ENCODE measurements at places on chromosomes 7 and 10. TPM values are rescaled to one million over a fixed set of nuclear protein-coding genes. Genes with fewer than 3 reads are reported as not detected.

CALCR gene
- total RNA-seq = not detected

DNA sequence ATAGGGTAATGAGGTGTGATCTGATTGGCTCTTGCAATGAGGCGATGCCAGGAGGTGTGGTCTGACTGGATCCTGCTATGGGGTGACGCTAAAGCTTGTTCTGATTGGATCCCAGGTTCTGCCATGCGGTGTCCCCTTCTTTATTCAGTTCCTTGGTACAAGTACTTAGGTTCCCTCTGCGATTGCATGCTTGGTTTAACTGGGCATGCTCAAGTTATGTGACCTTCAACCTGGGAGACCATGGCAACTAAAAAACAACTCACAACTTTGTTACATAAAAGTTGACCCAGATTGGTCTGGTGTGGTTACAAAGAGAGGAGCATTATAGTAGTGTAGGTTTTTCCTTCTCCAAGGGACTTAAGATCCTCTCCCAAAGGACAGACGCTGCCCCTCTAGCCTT, 49.5 kb upstream of the DNAJC1 start:
- H3K27ac ChIP-seq = no peak overlapping the region
- H3K27me3 ChIP-seq = no peaks in the 10 kb centered on the region
- no peak for DNase-seq
- H3K4me3 ChIP-seq = no peak overlapping the region
- no peaks in the 10 kb centered on the region for H3K4me1 ChIP-seq

GRCh38 chr7:158265743-158266080, 321.9 kb downstream of the PTPRN2 start:
- H3K4me1 ChIP-seq = no peaks in the 10 kb centered on the region
- no peaks in the 10 kb centered on the region for H3K27me3 ChIP-seq
- DNase-seq = peak; percentile 31
- H3K36me3 ChIP-seq = no peaks in the 10 kb centered on the region
- no peak overlapping the region for H3K4me3 ChIP-seq

RNF148 gene
- total RNA-seq = 1.9 TPM

- H3K36me3 ChIP-seq = no peaks in the 10 kb centered on the region
- H3K4me1 ChIP-seq = no peaks in the 10 kb centered on the region
- H3K27me3 ChIP-seq = no peaks in the 10 kb centered on the region
- H3K27ac ChIP-seq = no peak overlapping the region
Measured at GRCh38 chr7:95395755-95396135, 430 bp downstream of the PON3 start.

GRCh38 chr10:86481761-86482160, 39.8 kb downstream of the WAPL start:
- no peak overlapping the region for H3K4me3 ChIP-seq
- H3K4me1 ChIP-seq = no peaks in the 10 kb centered on the region
- no peak overlapping the region for H3K27ac ChIP-seq
- peaks cover 42% of the 10 kb centered on the region for H3K36me3 ChIP-seq
- H3K27me3 ChIP-seq = no peaks in the 10 kb centered on the region

- no peaks in the 10 kb centered on the region for H3K36me3 ChIP-seq
- no peak overlapping the region for H3K4me3 ChIP-seq
- H3K27ac ChIP-seq = no peak overlapping the region
- peaks cover 28% of the 10 kb centered on the region for H3K27me3 ChIP-seq
Measured at GRCh38 chr7:159027056-159027788, 117.4 kb downstream of the VIPR2 start.

SPACDR gene
- total RNA-seq = 1.8 TPM

DNA sequence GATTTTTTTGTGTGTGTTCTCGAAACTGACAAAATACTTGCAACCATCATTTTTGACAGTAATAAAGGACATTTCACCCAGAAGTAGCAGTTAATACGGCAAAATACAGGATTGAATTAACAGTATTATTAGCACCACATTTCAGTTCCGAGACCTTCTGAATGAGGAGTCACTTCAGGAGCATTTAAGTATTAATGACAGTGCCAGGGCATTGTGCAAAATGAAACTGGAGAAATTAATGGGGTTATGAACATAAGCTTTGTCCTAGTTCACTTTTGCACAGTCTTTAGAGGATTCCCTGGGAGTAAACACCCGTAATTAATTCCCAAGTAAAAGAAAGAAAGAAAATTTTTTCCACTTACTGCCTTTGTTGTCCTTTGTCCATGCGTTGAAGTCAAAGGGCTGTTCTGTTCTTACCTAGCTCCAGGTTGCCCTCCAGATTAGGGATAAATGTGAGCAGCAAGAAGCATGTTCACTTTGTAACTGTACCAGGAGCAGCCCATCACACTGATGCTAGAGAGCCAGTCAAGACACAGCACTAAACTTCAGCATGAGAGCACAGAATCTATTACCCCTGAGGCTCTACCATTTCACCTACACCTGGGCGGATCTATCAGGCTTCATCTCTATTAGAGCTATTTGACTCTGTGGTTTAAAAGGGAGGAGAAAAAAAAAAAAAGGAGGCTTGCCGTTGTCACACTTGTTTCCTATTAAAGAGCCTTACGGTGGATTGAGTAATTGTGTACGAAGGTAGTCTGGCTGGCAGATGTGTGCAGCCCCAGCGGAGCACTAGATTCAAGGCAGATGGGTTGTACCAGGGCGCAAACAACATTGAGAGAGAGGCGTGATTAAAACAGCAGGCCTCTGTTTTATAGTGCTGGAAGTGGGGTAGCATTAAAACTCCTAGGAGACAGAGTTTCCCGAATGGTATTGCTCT, 297.8 kb upstream of the SEMA3A start:
- H3K27me3 ChIP-seq = no peaks in the 10 kb centered on the region
- no peak overlapping the region for H3K27ac ChIP-seq
- no peak for DNase-seq
- H3K4me3 ChIP-seq = no peak overlapping the region

DMTF1 gene
- 82.8 TPM for total RNA-seq

DNA sequence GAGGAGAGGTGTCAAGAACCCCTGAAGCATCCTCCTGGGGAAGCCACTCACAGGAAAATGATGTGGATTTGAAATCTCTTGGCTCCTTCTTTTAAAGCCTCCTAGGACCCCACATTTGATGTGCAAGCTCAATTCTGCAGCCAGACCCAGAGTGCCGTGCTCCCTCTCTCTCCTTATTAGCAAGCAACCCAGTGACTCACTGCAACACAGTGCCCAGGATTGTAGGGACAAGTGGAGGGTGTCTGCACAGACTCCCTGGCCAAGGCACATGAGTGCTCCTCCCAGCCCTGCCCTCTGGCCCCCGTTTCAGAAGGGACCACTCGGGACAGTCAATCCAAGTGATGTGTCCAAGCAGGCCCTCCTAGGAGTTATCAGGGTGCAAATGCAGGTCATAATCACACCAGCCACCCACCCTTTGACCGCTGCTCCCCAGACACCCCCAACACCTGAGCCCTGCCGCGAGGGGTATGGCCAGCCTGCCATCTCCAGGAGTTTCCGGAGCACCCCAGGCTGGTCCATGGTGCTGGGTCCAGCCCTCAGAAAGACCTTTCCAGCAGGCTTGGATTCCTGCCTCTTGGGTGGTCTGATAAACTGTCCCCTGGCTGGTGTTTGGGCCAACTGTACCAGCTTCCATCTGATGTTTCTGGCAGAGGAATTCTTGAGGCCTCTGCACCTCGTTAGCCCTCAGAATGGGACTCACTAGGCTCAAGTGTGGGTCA, 54.5 kb upstream of the CXCL12 start:
- no peaks in the 10 kb centered on the region for H3K4me1 ChIP-seq
- no peak overlapping the region for H3K4me3 ChIP-seq
- H3K27me3 ChIP-seq = no peaks in the 10 kb centered on the region
- H3K36me3 ChIP-seq = no peaks in the 10 kb centered on the region
- no peak for DNase-seq

DNA sequence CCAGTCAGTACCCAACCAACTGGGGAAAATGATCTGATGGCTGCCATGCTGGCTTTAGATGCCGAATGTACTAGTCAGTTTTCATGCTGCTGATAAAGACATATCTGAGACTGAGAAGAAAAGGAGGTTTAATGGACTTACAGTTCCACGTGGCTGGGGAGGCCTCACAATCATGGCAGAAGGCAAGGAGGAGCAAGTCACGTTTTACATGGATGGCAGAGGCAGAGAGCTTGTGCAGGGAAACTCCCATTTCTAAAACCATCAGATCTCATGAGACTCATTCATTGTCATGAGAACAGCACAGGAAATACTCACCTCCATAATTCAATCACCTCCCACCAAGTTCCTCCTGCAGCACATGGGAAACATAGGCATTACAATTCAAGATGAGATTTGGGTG, 508.9 kb upstream of the NRP1 start:
- no peak for DNase-seq
- H3K27ac ChIP-seq = no peak overlapping the region
- H3K36me3 ChIP-seq = no peaks in the 10 kb centered on the region
- no peak overlapping the region for H3K4me3 ChIP-seq
- H3K4me1 ChIP-seq = no peaks in the 10 kb centered on the region
- no peaks in the 10 kb centered on the region for H3K27me3 ChIP-seq

DNA sequence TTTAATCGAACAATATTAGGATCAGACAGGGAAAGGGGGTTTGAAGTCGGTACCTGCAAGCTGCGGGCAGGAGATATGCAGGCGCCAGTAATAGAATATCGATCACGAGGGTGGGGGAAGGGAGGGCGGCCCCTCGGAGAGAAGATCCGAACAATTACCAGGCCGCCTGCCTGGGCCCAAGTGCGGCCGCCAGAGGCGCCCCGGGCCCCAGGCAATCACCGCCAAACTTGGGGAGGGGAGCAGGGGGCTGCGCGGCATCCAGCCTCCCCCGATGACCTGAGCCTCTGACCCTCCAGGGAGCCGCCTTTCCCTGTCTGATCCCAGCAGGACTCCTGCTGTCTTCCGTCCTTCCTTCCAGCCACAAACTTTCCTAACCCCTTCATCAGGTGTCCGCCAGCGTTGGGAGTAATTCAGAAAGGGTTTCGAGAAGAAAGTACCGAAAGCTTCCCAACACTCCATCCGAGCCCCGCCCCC, 1.1 kb downstream of the NKX1-2 start:
- no peak for DNase-seq
- no peaks in the 10 kb centered on the region for H3K36me3 ChIP-seq
- no peak overlapping the region for H3K27ac ChIP-seq

- DNase-seq = no peak
- H3K36me3 ChIP-seq = no peaks in the 10 kb centered on the region
- H3K27ac ChIP-seq = no peak overlapping the region
- no peaks in the 10 kb centered on the region for H3K4me1 ChIP-seq
Measured at GRCh38 chr10:117662751-117663540, 120.4 kb downstream of the EMX2 start.

DNA sequence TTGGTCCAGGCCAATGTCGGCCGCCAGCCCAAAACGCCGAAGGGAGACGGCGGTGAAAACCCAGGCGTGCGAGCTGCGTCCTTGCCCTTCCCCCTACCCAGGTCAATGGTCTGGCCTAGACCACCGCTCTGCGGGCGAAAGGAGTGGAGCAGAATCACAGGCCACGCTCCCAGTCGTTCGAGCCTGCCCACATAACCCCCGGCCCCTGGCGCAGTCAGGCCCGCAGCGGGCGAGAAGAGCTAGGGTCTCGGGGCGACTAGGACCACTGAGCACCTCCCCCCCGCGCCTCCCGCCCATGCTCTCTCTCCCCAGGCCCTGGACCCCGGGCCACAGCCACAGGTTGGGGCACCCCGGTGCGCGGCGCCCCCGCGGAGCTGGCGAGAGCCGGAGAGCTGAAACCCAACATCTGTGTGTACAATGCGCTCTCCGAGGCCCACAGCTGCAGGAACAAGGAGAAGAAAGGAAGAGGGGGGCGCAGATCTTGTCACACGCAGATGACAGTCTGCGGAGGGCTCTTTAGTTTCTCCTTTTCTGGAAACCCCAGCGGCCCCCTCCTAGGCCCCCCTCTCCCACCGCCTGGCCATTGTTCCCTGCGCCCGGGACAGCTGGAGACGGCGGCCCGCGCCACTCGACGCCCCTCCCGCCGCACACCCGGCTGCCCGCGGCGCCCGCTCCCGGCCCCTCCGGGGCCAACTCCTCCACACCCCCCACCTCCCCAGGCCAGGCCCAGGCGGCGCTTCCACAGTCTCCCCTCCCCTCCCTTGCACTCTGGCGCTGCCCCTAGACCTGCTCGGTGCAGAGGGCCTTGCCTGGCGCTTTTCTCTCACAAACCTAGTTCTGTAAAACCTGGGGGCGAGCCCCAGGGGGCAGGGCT, 355.0 kb downstream of the DNAJB6 start:
- H3K27me3 ChIP-seq = peaks cover 75% of the 10 kb centered on the region
- H3K4me3 ChIP-seq = peak overlapping the region; percentile 34
- H3K27ac ChIP-seq = no peak overlapping the region

DNA sequence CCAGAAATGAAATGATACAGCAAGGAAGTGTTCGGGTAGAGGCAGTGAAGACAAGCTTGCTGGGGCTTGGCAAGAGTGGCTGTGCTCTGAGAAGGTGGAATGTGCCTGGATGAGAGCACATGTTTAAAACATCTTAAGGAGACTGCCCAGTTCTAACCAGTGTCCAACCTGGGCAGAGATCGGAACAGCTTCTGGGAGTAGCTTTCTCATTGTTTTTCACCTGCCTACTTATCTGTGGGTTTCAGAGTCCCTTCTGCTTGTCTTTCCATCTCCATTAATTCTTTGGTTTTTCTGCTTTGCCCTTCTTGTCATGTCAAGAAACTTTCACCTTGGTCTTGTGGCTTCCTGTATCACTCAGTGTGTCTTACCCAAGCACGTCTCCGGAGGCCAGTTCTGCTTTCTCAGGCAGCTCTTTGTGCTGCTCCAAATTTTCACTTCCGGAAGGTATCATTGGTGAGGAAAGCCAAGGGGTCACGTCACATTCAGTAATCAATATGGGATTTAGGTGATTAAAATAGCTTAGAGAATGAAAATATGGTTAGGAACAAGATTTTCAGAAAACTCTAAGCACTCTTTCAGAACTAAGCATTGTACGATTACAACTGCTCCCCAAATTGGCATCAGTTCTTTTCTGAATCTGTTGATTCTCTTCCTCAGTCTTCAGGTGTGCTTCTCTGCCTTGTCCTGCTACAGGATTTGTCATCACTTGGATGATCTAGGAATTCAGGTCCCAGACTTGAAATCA, 5.5 kb upstream of the LAMB4 start:
- DNase-seq = no peak
- H3K36me3 ChIP-seq = no peaks in the 10 kb centered on the region
- H3K27ac ChIP-seq = no peak overlapping the region
- no peak overlapping the region for H3K4me3 ChIP-seq
- no peaks in the 10 kb centered on the region for H3K27me3 ChIP-seq

- no peak for DNase-seq
- no peaks in the 10 kb centered on the region for H3K4me1 ChIP-seq
- H3K4me3 ChIP-seq = no peak overlapping the region
- H3K27ac ChIP-seq = no peak overlapping the region
- no peaks in the 10 kb centered on the region for H3K36me3 ChIP-seq
Measured at GRCh38 chr7:78499283-78499682, 700.7 kb downstream of the PHTF2 start.

GRID2IP gene
- total RNA-seq = 0.46 TPM

Data from upper lobe of right lung (tissue), 1 donor.